T-helper 9 cell (primary cell): ENCODE measurements at places on chromosomes 1 and 21.
A peak's percentile ranks its signal among the peaks of the same experiment; 100 is the strongest.

GRCh38 chr1:201142011-201142848, 12.0 kb downstream of the TMEM9 start:
- no peak for DNase-seq

DNA sequence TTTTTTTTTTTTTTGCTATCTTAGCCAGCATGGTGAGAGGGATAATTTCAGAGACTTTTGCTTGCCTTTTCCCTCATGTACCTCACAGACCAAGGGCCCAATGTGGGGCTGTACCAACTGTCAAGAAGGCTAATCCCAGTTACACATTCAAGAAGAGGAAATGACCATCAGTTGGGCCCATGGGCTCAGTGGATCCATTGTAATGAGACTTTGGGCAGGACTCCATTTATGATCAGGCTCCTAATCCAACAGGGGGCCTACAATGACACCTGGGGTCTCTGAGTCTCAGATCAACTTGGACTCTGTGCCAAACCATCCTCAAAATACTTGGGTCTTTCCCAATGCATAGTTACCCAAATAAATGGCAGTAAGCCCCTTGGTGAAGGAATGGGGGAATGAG, 450.4 kb upstream of the VAMP3 start:
- no peak for DNase-seq

DNA sequence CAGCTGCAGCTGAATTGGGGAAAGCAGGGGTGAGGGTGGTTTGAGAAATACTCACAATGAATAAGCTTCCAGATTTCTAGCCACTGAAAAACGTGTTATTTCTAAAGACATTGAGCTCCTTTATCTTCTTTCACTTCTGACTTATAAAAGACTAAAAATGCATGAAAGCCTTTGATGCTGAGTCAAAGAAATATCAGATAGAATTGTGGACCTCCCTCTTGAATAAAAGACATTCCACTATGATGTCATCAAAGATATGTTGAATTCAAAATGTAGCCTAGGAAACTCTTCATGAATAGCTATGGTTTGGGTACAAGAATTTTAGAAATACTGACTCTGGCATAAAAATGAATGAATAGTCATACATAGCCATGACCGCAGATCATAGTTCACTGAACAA, 44.7 kb upstream of the COL24A1 start:
- DNase-seq: no peak

DNA sequence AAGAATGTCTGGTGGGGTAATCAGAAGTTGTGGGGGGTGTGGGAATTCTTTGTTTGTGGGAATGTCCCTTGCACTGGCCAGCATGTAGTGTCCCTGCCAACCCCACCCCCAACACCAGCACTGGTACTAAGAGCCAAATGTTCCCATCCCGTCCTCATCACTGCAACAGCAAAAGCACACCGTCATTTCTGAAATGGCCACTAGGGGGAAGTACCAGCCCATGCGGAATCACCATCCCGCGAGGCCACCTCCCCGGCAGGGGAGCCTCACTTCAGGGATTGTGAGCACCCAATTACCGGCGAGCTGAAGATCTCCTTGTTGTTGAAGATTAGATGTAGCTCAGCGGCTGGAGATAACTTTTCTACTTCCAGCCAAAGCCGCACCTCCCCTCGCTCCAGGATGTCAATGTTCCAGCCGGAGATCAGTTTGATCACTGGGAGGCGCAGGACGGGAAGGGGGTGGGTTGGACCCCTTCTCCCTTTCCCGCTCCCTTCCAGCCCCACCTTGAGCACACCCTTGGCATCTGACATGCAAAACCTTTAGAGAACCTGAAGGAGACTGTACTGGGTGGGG, 41.0 kb downstream of the MYOM3 start:
- peak; percentile 49 for DNase-seq

DNA sequence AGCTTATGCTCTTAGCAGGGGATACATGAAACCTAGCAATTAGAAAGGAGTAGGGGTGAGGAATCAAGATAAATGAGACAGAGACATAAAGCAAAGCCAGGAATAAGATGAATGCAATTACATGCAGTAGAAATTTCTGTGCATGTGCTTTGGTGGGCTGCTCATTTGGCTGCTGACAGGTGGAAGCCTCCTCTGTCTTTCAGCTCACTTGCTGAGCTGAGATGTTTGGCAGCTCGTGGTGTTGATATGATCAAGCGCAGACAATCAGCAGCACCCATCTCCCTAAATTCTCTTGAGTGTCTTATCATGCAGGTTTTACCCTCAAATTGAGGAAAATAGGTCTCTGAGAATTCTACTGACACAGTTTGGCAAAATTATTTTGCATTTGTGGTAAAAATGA, 108.3 kb upstream of the CD34 start:
- no peak for DNase-seq
